WTC11 (cell line): ENCODE measurements at places on chromosomes 2 and 18. TPM values are rescaled to one million over a fixed set of nuclear protein-coding genes. Genes with fewer than 3 reads are reported as not detected.

Gene CTAGE1
- not detected in 3 replicates for total RNA-seq

Gene GPR75
- 2.2 to 3.1 TPM (median 2.8 TPM) in 3 replicates for total RNA-seq

DNA sequence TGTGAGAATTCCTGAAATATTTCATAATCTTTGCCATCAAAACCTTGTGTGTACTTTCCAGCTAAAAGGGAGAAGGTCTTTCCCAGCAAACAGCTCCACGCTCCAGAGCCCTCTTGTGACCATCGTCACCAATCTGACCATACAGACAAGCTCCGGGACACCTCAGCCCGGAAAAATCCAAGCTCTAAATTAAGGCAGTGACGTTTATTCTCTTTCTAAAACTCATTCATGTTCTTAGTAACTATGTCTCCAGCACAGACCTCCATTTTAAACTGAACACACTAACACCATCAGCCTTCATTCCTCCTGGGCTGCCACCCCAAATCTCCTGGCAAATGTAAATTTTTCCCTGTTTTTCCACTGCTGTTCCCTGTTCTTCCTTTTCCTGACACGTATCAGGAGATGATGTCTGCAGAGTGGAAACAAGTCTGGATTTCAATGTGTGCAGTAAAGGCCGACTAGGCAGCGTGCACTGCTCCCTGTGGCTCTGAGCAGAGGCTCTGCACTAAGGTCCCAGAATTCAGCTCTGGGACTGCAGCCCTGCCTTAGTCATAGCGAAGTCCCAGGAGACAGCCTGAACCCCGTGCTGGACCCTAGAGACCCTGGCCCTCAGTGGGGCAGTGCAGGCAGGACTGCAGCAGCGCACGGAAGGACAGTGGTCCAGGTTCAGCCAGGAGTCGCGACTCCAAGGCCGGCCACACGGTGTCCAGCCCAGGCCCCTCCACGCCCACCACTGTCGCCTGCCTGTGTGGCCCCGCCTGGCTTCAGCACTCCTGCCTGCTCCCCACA is 452.5 kb upstream of the SALL3 start:
- H3K4me1 ChIP-seq = no peaks in the 10 kb centered on the region
- no peak overlapping the region for H3K4me3 ChIP-seq
- no peak for DNase-seq

Gene RUFY4
- total RNA-seq = 0.31 to 0.64 TPM (median 0.57 TPM) in 3 replicates

Gene C2orf72
- total RNA-seq = 1.3 to 2.8 TPM (median 1.7 TPM) in 3 replicates

Gene CDKL4
- total RNA-seq = 0.16 to 0.46 TPM (median 0.34 TPM) in 3 replicates

Gene ALPI
- not detected in 3 replicates for total RNA-seq

Gene ACTR3
- 148 to 169 TPM (median 149 TPM) in 3 replicates for total RNA-seq

- peaks cover 4% of the 10 kb centered on the region for H3K4me1 ChIP-seq
- H3K4me3 ChIP-seq = no peak overlapping the region
- H3K27me3 ChIP-seq = no peaks in the 10 kb centered on the region
- H3K36me3 ChIP-seq = no peaks in the 10 kb centered on the region
- no peak overlapping the region for H3K27ac ChIP-seq
Observed at GRCh38 chr18:46574000-46574742, 82.8 kb downstream of the LOXHD1 start.

DNA sequence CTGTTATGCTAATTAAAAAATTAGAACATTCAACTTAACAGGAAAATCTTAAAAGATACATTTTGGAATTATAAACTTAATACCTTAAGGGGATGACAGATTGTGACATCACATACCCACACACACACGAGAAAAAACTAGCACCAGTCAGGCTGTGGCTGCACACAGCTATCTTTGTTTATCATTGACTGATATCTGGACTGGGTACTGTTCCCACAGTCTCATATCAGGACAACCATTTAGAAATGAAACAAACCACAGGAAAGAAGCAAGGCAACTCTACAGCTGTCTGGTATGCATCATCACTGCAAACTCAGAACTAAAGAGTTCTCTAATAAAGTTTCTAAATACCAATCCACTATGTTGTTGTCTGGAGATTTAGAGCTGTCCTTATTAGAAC is 210.9 kb upstream of the SMAD7 start:
- peaks cover 23% of the 10 kb centered on the region for H3K36me3 ChIP-seq
- DNase-seq = no peak
- H3K4me1 ChIP-seq = peaks cover 11% of the 10 kb centered on the region
- H3K27me3 ChIP-seq = no peaks in the 10 kb centered on the region

Gene PLCL1
- 0.05 to 0.11 TPM (median 0.07 TPM) in 3 replicates for total RNA-seq
